ENCODE measurements at places on chromosomes 16 and 17.

DNA sequence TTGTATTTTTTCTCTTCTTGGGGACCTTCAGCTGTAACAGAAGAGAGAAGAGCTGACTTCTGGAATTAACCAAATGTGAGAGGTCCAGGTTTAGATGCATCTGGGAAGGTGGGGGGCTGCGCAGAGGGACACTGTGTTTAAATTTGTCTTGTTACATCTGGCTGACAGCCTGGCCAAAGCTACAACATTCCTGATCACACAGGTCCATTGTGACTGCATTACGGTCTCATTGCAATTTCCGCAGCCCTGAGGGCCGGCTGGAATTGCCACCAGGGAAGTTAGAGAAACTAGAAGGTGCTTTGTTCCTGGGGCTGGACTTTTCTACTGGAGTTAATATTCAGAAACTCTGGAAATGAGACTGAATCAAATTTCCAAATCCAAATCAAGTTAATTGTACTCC is 37.9 kb upstream of the LRRC75A start:
- no peak for DNase-seq

GRCh38 chr16:58026139-58026704 is 668 bp downstream of the MMP15 start:
- DNase-seq, result no peak

DNA sequence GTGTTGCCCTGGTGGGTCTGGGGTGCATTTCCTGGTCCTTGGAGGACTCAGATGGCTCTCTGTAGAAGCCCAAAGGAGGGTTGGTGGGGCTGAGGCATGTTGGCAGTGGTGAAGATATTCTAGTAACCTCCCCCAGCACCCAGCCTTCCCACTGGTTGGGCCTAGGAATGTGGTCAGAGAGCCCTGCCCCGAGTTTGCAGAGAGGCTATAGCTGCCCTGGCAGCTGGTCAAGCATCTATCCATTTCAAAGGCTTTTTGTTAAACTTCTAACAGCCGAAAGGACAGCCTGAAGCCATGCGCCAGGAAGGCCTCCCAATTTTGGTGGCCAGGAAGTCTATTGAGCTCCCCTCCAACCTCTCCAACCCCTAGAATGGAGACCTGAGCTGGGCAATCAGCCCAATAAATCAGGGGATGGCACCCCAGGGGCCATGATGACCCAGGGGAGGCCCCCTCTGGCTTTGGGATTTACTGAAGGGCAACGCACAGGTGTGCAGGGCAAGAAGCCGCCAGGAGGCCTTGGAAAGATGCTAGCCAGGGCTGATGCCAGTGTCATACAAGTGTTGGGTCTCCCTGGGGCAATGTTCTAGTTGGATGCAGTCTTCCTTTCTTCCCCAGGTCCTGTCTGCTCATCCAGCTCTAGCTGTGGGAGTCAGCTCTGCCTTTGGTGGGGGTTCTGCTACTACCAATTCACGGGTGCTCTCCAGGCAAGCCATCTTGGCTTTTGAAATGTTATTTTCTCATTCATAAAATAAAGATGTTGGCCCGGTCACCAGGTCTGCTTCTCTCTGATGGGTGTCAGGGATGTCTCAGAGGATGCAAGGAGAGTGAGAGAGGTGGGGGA is 30.9 kb upstream of the AXIN2 start:
- no peak for DNase-seq

- DNase-seq, result no peak
These were observed 5.6 kb upstream of the TBX2 start for GRCh38 chr17:61393904-61394629.

- DNase-seq, result no peak
These were observed 3.6 kb downstream of the GRIN2C start for GRCh38 chr17:74856112-74856511.

- DNase-seq, result peak; percentile 20
These were observed 7.4 kb downstream of the CDK5RAP3 start for GRCh38 chr17:47978324-47978723.

Data from effector memory CD4-positive, alpha-beta T cell (primary cell).